ENCODE measurements at places on chromosomes 3 and 15.
A peak's percentile ranks its signal among the peaks of the same experiment; 100 is the strongest.

GRCh38 chr15:91924837-91925495, 71.5 kb downstream of the SLCO3A1 start:
- DNase-seq: no peak

- DNase-seq: peak; percentile 83
Observed at GRCh38 chr15:60592371-60593169, 113.6 kb upstream of the ICE2 start.

- DNase-seq: no peak
Observed at GRCh38 chr15:70045045-70045444, 52.7 kb downstream of the TLE3 start.

DNA sequence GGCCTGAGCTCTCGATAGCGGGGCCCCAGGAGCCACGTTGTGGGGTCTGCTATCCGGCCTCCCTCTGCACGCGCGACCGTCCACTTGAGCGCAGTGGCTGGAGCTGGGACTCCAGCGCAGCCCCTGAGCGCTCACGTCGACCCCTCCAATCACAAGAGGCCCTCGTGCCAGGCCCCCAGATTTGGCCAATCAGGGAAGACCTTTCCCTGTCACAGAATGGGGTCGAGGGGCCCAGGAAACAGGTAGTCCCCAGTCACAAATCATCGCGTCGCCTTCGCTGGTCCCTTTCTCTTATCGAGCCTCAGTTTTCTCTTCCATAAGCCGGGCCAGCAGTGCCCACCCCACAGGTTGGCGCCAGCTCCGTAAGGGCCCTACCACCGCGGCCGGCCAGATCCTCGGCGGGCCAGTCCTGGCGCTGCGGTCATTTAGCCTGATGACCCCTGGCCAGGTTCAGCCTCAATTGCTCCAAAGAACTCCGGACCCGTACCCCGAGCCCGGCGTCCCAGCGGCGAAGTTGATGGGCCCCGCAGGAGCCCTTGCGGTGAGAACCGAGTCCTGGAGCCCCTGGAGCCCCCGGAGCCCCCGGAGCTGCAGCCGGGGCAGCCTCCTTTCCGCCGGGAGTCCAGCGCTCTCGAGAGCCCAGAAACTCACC, 435 bp downstream of the ALDH1L1 start:
- DNase-seq: no peak

DNA sequence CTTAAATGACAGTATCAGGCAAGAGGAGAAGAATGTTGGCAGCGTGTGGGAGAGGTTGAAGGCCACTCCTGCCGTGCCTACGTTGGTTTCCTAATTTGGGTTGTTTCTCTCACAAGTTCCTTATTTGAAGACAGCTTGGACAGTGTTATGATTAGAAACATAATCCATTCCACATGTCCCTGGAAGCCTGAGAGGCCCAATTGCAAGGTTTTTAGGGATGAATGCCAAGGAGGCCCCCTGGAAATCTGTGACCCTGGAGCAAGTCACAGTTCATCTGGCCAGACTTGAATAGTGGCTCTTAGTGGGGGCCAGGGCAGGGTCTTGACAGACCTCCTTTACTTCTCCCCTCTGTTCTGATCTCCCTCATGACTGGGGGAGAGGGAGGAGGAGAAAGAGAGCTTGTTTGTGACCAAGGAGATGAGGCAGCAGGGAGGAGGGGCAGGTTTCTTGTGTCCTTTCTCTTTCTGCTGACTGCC, 584.4 kb upstream of the TBL1XR1 start:
- DNase-seq: no peak

GRCh38 chr3:37053753-37054152, 60.4 kb downstream of the MLH1 start:
- DNase-seq: no peak

GRCh38 chr3:49387721-49388120, 24.1 kb downstream of the RHOA start:
- DNase-seq: no peak

DNA sequence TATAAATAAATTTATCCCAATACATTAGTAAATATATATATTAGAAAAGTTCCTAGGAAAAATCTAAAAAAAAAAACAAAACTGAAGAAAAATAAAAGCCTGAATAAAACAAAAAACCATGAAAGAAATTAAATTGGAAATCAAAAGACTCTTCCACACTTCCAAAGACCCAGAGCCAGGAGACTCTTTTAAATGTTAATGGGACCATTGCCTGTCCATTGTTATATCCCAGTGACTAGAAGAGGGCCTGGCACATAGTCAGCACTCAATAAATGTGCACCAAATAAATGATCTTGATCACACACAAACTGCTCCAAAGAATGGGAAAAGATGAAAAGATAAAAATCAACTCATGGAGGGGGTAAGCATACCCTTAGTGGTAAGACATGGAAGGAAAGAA, 51.3 kb upstream of the CLDN18 start:
- DNase-seq: no peak
